ENCODE measurements at places on chromosomes 2 and 18. TPM values are rescaled to one million over a fixed set of nuclear protein-coding genes. Genes with fewer than 3 reads are reported as not detected.

Gene LRRFIP1
- total RNA-seq, result 152 TPM

Gene ABCG8
- total RNA-seq, result not detected

Gene ASIC4
- total RNA-seq, result not detected

Gene IL1F10
- total RNA-seq, result not detected

All from pulmonary artery endothelial cell (primary cell).